ENCODE measurements at places on chromosomes 12 and 14.

GRCh38 chr12:109174468-109174867 lies 58.1 kb downstream of the ACACB start:
- no peak for DNase-seq

- DNase-seq = no peak
Observed at GRCh38 chr12:31578632-31579031, 12.3 kb downstream of the DENND5B start.

DNA sequence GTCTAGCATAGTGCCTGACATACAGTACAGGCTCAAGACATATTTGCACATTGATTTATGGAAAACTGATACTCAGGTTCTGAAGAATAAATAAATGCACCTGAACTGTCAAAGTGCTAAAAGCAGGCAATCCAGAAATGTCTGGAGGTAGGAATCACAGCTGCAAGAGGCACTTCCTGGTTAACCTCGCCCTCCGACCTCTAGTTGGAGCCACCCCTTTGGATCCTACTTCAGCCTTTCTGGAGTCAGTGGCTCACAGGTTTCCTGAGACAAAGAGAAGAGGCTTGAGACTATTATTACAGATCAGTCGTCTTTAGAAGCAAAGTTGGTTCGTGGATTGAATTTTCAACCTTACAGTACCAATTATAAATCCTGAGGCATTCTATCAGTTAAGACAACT lies 13.0 kb downstream of the TCP11L2 start:
- no peak for DNase-seq

- DNase-seq = no peak
Observed at GRCh38 chr12:71950819-71951218, 12.2 kb downstream of the TPH2 start.

GRCh38 chr14:75417674-75418073 lies 10.1 kb upstream of the JDP2 start:
- DNase-seq = peak; percentile 44

DNA sequence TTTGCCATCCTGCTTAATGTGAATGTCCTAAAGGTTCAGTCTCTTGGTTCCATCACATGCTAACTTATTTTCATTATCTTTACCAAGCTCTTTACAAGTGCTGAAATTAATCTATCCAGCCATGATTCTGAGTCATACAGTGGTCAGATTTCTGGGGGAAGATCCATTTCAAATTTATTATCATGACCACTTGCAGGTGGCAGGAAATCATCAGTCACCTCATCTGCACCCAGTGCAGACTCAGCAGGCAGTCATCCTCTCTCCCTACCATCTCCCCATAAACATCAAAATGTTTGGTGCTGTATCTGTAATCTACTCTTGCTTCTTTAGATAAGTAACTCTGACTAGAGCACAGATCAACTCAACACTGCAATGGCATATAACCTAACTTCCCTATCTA lies 23.5 kb downstream of the ATG14 start:
- DNase-seq = no peak

DNA sequence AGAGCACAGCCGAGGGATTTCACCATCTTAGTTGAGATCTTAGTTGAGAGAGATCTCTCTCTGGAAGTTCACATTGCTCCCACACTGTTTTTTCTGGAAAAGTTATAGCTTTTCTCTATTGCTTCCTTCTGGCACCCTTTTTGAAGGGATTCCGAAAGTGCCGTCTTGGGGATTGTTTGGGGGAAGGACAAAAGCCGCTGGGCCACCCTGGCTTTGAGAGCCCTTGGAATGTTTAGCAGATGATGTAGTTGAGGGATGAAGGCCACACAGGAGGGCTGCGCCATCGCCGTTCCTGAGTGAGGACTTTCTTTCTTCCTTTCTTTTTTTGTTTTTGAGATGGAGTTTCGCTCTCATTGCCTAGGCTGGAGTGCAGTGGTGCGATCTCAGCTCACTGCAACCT lies 17.7 kb downstream of the PLEKHG3 start:
- no peak for DNase-seq

DNA sequence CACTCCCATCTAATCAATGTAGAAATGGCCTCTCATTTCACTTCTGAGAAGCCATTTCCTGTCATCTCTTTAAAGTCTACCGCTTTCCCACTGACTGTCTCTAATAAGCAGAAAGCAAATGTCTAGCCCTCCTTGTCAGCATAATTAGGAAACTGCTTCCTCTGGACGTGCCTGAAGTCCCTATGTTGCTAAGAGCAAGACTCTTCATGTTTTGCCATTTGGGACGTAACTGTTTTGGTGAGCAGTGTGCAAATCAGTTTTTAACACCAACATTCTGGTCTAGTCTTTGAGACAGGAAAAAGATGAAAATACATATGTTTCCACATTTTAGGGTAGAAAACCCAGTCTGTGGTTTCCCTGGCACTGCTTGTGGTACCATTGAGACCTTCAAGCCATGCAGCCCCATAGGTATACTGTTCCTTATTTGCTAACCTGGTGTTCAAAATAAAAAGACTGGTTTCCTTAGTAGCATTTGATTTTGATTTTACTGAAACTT lies 22.2 kb downstream of the IFNG start:
- no peak for DNase-seq

- no peak for DNase-seq
Observed at GRCh38 chr12:88884600-88884999, 304.3 kb upstream of the KITLG start.

DNA sequence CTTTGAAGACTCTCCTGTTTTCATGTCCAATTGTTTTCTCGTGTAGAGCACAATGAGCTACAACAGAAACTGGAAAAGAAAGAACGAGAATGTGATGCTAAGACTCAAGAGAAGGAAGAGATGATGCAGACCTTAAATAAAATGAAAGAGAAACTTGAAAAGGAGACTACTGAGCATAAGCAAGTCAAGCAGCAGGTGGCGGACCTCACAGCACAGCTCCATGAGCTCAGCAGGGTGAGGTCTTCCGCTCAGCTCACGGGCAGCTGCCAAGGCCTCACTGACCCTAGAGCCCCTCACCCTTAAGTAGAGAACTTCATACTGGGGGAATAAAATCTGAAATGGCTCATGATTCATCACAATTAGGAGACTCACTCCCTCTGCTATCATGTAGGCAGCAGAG lies 134.7 kb downstream of the GPR135 start:
- DNase-seq = no peak

DNA sequence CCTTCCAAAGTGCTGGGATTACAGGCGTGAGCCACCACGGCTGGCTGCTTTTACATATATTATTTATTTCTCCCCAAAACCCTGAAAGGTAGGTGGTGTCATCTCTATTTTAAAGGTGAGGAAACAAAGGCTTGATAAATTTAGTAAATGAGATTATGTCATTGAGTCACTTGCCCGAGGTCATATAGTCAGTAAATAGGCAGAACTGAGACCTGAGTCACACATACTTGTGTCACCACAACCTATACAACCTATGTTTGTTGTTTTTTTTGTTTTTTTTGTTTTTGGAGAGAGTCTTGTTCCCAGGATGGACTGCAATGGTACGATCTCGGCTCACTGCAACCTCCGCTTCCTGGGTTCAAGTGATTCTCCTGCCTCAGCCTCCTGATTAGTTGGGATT lies 12.8 kb downstream of the TSFM start:
- no peak for DNase-seq

DNA sequence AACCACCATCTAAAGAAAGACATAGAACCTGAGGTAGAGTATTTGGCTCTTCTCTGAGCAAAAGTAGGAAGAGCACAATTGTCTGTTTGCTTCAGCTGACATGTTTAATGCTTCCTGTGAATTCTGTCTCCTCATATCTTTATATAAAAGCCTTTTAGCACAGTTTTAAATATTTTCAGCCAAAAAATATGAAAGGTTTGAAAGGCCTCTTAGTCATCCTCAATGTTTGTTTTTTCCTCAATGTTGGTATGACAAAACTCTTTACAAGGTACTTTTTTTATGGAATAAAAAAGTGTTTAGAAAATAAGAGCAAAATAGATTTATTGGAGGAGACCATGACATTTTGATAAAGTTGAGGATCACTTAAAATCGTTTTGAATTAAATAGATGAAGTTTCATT lies 360.9 kb downstream of the NAV3 start:
- no peak for DNase-seq

DNA sequence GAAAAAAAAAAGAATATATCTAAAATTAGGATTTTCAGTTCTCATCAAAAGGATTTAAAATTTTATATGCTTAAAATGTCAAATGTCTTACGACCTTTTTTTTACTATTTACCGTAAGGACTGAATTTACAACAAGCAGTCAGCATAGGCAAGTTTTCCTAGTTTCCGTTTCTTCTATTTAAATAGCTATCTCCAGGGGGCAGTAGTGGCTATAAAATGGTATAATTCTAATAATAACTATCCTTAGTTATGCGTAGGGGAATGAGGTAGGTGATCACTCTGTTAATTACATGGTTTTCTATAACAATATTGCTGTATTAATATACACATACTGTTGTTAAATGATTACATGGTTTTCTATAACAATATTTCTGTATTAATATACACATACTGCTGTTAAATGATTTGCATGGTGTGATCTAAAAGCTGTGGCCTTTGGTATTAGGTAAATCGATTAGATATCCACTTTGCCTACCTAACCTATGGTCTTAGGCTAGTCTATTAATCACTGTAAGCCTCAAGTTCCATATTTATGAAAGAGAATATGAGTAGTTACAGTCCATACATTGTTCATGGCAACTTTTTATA lies 217.7 kb upstream of the PDZRN4 start:
- no peak for DNase-seq

DNA sequence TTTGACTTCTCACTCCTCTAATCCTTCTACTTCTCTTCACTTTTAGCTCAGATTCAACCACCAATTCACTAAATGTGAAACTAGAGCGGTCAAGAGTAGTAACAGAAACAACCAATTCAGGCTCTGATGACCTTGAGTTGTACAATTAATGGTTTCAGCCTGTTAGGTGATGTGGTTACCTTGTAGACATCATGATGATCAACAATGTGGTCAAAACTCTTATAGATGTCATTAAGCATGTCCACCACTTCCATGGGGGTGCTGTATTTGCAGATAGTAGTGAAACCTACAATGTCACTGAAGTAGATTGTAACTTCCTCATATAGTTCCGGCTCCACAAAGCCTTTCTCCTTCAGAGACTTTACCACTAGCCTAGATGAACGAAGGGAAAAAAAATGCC lies 54.1 kb upstream of the PLBD1 start:
- DNase-seq = no peak

DNA sequence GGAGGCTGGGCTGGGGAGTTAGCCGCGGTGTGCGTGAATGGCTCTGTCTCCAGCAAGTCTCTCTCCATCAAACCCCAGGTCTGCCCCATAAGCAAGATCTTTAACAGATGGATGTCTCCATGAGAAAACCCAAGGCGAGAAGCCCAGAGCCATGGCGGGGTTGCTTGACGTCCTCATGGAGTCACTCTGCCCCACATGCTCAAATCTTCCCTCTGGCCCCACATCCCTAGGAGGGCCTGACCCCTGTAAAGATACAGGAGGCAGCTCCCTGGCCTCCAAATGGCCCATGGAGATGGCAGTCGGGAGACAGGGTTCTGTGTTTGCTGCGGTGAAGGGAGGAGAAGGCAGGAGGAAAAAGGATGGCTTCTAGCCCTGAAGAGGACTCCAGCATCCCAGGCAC lies 49.3 kb downstream of the C14orf132 start:
- no peak for DNase-seq

GRCh38 chr14:55800156-55800785 lies 220.3 kb downstream of the KTN1 start:
- DNase-seq = no peak

- no peak for DNase-seq
Observed at GRCh38 chr12:117273091-117273490, 82.8 kb upstream of the FBXO21 start.

- peak; percentile 2 for DNase-seq
Observed at GRCh38 chr14:56379956-56380355, 199.6 kb upstream of the TMEM260 start.

- no peak for DNase-seq
Observed at GRCh38 chr14:39841088-39841487, 408.9 kb upstream of the FBXO33 start.

DNA sequence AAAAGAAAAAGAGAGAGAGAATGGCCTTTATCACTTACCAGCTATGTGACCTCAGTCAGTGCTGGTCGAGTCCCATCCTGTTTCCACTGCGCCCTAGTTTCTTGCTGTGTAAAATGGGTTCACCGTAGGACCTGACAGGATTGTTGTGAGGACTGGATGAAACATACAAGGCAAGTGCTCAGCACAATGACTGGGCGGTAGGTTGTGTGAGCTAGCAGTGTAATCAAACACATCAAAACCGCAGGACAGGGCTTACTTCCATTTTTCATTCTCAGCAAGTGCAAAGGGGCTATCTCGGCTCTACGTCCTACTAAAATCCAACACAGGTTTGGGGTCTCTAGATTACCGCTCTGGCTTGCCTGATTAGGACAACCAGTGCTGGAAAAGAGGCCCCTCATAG lies 36.4 kb upstream of the ATXN2 start:
- no peak for DNase-seq

DNA sequence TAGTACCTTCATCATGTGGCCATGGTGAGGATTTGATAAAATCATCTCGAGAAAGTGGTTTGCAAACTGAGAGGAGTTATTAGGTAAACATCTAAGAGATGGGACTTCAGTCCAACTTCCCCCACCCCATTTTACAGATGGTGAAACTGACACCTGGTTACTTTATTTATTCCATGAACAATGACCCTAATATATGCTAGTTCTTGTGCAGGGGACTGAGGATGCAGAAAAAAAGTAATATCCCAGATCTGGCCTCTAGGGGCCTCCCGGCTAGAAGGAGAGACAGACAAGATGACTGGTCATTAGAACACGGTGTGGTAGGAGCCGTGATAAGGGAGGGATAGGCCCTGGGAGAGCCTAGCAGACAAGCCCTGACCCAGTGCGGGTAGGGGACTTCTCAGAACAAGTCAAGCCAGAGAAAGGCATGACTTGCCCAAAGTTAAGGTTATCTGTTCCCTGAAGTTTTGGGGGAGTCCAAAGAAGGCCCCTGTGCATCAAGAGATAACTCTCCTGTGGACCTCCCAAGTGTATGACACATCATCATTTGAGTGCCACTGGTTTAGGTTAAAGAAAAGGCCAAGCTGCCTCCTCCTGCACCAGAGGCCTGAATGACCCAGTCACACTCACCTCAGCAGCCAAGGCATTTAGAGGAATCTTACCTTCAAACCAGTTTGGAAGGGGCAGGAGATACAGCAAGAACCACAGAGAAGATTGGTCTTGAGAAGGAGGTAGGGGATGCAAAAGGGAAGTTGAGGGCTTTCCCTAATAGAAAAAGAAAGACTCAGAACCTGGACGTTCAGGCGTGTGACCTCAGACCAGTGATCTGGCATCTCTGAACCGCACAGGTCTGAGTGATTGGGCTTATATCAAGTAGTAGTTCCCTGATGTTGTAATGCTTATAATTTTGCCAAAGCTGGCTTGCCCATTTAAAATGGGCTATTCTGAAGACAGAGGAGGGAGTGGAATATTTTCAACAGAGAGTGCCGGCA lies 1.6 kb downstream of the CMKLR1 start:
- DNase-seq = no peak

DNA sequence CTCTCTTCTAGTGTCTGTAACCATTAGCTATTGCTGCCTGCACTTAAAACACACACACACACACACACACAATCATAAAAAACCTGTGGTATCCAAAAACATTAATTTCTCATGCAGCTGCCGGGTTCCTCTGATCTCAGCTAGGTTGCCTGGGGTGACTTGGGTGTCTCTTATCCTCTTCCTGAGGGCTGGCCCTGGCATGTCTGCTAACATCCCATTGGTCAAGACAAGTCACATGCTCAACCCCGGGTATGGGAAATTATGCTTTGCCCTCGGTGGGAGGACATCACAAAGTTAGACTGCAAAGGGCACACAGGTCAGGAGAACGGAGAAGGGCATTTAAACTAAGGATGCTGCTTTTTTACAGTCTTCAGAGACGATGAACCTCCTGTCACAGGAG lies 55.7 kb downstream of the TRPV4 start:
- no peak for DNase-seq

All from AG09319 (cell line).